ENCODE measurements at places on chromosomes 7 and 10.

DNA sequence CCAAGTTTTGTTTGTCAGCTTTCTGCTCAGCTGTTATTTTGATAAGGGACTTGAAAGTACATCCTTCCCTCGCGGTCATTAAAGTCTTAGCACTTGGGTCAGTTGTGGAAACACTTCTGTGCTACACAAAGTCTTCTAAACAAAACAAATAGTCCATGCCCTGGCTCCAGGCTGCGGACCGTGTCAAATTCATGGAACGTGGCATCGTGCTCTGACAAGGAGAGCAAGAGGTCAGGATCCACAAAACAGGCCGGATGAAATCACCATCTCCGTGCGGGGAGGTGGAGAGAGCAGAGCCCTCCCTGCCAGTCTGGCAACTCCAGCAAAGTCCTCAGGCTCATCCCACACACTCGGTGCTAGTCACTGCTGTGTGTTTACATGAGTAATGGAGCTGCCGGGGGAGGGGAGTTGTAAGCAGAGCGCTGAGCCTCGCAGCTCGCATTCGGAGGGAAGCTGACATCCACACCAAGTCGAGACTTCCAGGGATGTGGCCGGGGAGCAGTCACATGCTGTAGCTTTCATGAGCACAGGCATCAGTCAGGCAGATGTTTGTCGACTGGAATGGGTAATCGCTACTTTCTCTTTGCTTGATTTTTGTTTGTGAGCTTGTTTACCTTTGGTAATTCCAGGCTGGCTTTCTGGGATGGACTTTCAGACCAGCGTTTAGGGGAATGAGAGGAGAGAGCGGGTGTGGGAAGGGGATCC is 147.6 kb downstream of the ARID5B start:
- DNase-seq: peak; percentile 66

DNA sequence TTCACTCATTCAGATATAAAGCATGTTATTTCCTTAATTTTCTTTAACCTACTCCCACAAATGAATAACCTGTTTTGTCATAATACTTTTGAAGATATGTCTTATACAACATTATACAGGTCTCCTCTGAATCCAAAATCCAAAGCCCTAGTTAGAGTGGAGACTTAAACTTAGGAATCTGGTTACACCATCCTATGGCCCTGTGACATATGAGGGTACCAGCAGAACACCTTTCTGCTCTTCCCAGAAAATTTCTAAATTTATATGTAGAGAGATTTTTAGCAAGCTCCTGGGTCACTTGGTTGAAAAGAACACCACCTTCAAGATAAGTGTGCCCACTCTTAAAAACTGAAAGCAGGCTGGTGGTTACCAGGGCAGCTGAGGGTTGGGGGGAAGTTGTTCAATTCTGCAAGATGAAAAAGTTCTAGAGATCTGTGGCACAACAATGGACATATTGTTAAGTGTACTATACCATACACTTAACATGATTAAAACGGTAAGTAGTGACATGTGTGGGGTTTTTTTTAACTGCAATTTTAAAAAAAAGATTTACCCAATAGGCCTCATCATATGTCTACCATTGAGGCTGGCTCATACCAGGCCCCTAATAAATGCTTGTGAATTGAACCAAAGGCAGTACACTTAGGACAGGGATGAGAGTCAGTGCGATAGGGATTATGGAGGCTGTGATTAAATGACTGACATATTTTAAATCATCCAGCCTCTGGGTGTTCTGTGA is 37.6 kb upstream of the KCNIP2 start:
- DNase-seq: no peak

GRCh38 chr7:26213807-26214515 is 12.4 kb downstream of the CBX3 start:
- DNase-seq: no peak

DNA sequence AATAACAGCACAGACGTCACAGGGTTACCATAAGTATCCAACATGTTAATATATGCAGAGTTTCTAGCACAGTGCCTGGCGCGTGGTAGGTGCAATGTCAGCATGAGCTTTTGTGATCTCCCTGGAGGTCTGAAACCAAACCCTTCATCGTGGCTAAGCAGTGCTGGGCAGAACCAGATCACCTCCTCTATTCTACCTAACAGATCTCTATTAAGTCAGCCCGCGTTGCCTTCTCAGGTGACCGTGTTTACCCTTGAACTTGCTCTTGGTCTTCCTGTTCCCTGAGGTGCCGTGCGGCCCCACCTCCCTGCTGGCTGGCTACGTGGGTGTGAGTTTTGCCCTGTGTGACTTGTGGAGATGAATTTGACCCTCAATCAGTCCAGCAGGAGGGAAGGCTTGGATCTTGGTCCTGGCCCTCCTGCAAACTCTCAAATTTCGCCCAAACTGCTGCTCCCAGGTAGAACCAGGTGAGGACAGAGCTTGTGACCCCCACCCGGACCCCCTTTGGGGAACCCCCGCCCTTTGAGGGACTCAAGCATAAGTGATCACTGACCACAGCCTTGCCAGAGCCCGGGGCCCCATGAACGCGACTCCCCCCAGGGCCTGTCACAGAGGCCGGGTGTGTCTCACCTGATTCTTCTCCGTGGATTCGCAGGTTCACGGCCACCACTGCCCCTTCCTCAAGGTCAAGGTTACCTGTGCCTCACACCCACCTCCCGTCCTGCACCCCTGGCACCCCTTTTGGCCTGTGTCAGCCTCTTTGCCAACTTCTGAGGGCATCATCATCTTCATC is 54.2 kb downstream of the ELFN1 start:
- DNase-seq: no peak

DNA sequence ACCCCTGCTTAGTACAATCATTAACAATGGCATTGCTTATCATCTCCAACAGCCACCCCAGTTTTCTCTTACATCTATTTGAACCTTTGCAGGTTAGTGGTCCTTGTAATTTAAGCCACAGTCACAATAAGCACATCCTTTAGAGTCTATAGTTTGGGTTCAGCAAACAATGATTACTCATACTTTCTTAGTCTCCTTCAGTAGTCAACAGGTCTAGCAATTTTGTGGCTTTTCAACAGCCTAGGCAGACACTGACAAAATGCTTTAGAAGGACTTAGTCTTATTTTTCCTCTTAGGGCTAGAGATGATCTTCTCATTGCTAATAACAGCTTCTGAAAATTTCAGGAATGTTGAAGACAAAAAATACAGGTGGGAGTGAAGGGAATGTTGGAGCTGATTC is 32.3 kb upstream of the FAM204A start:
- DNase-seq: no peak

DNA sequence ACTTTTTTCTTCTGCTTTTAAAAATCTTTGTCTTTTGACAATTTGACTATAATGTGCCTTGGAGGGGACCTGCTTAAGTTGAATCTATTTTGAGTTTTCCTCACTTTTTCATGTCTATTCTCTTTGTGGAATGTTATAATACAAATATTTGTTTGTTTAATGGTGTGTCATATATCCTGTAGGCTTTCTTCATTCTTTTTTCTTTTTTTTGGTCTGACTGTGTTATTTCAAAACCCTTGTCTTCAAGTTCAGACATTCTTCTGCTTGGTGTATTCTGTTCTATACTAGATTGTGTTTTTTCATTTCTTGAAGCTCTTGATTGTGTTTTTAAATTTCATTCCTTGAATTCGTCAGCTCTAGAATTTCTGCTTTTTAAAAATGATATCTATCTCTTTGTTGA is 228.2 kb downstream of the STK31 start:
- DNase-seq: no peak

DNA sequence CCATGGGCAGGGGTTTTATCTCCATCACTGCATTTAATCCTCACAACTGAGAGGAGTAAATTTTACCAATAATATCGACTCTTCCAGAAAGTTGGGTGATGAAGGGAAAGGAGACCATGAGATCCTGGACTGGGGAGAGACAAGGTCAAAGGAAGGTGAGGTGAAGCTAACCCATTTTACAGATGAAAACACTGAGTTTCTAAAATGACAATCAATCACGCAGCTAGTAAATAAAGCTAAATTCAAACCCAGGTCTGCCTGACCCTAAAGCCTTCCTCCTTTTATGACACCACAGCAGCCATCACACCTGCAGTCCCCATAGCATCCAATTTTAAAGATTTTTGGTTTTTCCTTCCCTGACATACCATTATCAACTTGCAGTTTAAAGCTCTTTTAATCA is 64.0 kb upstream of the SLF2 start:
- DNase-seq: no peak

GRCh38 chr10:50295367-50295766 is 44.1 kb upstream of the ASAH2 start:
- no peak for DNase-seq

DNA sequence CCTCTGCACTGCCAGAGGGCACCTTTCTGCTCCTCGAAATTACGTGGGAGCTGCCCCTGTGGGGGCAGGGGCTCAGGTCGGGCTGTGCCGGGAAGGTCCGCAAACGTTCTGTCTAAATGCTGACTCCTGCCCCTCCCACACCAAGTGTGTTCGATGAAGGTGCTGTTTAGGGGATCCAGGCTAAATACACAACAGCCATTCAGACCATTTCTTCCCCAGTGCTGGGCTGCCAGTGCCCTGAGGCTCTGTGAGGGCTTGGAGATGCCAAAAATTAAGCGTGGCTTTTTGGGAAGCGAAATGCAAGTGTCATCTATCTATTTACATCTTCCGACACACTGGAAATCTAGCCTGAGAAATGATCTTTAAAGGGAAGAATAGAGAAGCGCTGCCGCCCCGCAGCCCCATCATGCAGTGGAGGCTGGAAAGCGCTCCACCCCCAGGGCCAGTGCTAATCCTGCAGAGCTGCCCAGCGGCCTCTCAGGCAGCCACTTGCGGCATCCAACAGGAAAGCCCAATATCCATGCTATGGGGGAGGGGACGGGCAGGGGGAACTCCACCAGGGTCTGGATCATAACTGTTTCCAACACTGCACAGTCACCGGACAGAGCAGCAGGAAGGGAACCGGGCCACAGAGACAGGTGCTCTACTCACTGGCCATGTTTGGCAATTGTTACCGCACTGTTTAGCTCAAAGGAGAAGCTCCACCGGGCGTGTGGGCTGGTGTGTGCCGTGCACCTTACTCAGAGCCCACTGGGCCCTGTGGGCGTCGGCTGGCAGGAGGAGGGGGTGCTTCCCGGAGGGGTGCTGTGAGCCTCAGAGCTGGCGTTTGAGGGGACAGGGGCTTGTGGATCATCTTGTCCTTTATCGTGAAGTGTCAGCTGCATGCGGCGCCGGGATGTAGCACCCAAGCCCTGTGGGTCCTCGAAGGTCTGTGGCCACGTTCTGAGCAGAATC is 205.5 kb downstream of the DNAJB6 start:
- no peak for DNase-seq

DNA sequence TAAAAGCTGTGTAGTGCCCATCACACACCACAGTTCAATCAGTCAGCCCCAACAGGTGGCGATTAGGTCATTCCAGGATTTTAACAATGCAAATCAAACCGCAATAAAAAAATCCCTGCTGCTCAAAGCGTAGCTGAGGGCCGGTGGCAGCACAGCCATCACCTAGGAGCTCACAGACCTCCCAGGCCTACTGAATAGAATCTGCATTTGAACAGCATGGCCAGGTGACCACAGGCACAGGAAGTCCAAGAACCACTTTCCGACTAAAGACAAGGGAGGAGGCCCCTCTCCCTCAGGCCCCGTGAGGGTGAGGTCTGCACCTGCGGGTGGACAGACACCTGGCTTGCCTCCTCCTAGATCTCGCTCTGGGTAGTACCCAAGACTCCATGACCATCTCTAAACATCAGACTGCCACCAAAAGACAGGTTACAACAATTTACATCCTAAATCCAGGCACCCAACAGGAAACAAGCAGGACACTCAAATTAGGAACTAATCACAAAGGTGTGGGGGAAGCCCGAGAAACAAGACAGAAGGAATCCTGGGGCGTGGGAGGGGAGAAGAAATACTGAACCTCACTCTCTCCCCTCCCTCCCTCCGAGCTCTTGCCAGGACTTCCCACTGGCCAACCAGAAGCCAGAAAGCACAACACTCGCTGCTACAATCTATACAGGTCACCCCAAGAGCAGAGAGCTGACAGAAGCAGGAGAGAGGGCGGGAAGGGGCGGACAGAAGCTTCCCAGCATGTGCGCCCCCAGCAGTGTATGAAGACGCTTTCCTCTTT is 19.2 kb downstream of the GNA12 start:
- no peak for DNase-seq

- DNase-seq: no peak
These were observed 25.1 kb downstream of the CASP7 start for GRCh38 chr10:113704637-113705343.

DNA sequence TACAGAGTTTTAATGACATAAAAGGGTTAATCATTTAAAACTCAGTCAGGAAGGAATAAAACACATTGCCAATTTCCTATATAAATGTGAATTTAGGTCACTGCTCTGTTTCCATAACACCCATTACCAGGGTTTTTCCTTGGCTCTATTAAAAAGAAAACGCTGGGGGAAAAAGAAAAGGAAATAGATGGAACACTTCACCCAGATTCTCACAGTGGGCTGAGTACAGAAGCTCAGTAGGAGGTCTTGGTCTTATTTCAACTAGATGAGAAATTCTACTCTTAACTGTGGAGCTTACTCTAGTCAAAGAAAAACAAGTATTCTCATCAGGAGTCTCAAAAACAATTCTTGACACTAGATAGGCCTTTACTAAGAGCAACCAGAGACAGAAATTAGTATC is 36.5 kb downstream of the GLUD1 start:
- no peak for DNase-seq

- no peak for DNase-seq
These were observed 124.1 kb downstream of the SMURF1 start for GRCh38 chr7:99019523-99020412.

DNA sequence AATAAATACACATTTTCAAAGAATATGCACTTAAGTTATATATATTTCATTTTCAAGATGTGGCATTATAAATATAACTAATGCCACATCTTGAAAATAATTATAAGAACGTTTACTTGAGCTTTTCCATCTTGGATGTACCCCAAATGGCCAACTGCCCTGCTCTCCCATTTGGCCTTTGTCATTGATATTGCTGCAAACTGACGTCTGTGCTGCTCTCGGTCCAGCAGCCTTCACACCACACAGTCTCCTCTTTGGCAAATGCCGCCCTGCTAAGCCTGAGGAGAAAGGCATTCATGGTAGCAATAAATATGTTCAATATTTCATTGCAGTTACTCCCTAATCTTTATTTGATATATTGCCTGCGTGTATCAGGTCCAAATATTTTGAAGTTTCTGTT is 384.6 kb upstream of the ADARB2 start:
- DNase-seq: no peak

GRCh38 chr10:19918794-19919193 is 102.6 kb downstream of the PLXDC2 start:
- DNase-seq: no peak

- no peak for DNase-seq
These were observed 31.0 kb downstream of the CDCA7L start for GRCh38 chr7:21914671-21915070.

DNA sequence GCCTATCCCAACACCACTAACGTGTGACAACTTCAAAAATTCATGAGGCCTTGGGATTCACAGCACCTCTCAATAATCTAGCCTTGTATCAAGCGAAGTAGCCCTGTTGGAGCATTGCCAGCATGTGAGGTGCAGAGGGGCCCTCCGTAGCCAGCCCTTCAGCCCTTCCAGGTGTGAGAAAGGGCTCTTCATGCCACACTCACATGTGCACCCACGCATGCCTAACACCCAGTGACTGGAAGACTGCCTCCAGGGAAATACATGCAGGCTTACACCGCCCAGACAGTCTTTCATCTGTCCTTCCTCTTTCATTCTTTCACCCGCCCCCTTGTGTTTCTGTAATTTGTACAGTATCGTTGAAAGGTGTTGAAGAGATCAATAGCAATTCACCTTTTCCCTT is 26.1 kb downstream of the LRRC4 start:
- no peak for DNase-seq

All from stimulated activated CD4-positive, alpha-beta T cell treated with anti-CD3 and anti-CD28 coated beads, Interleukin-12 subunit alpha, Interleukin-12 subunit beta, amount 100 ng/mL, for 24 hours (primary cell).